ENCODE measurements at places on chromosomes 2 and 18.

DNA sequence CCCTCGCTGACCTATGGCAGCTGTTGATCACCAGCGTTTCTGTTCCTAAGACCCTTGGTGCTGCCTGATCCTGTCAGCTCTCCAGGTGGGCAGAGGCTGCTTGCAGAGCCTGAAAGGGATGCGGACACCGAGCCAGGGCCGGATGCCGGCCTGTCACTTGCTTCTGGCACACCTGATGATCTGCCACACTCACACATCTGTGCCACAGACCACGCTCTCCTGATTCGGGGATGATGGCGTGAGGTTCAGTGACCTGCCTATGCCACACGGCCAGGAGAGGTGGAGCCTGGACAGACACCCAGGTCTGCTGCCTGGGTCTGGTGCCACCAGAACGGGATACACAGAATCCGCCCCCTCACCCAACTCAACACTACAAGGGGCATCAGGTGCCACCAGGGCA is 129.4 kb upstream of the GLI2 start:
- DNase-seq, result no peak

DNA sequence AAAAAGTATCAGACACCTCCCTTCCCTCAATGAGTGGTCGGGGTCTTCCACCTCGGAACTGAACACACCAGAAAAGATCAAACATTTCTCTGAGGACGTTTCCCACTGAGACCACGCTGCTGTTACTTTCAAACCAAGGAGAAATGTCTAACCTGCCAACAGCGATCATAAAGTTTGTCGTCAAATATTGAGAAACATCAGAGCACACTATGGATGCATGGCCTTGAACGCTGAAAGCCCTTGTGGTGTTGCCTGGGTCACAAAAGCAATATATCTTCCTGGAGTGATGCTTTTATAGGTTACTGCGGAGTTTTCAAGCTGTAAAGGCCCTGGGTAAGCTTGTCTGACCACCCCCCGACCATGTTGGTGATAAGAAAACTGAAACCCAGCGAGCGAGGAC is 70.2 kb upstream of the ID2 start:
- no peak for DNase-seq

DNA sequence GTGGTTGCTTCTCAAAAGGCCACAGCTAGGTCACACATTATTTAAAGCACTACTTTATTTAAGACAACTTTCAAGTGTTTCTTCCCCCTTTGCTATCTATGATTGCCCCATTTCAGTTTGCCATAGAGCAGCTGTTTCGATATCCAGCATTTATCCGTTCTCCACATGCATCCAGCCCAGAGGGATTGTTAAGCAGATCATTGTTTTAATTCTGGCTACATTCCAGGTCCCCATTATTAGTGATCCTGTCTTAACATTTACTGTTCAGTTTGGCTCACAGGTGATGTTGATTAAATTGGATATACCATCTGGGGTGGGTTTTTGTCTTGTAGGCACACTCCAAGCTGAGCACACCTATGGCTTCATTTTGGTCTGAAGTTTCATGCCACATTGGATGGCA is 638.7 kb downstream of the ZEB2 start:
- DNase-seq, result no peak

DNA sequence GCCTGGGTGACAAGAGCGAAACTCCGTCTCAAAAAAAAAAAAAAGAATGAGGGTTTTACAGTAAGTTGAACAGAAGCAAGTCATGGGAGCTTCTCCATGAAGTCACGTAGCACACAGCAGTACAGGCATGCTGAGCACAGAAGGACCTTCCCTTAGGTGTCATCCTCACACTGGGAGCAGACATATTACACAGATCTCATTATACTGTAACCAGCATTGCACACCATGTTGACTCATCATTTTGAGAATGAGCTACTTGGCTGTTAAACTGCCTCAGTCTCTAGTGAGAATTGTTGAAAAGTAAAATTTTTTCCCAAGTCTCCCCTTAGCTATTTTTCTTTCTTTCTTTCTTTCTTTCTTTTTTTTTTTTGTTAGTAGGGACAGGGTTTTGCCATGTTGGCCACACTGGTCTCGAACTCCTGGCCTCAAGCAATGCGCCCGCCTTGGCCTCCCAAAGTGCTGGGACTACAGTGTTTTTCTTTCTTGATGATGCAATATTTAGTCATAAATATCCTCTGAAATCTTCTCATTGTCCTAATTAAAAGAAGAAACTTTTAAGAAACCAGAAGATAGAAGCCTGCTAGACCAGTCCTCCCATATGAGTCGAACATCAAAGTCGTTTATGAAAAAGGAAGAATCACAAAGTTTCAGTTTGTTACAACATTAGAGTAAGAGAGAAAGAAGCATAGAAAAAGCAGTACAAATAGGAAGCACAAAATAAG is 37.9 kb upstream of the PPP1CB start:
- DNase-seq, result no peak

- no peak for DNase-seq
Measured at GRCh38 chr2:137947728-137948336, 16.4 kb upstream of the HNMT start.

- no peak for DNase-seq
Measured at GRCh38 chr2:176148751-176149421, 2.5 kb upstream of the HOXD4 start.

DNA sequence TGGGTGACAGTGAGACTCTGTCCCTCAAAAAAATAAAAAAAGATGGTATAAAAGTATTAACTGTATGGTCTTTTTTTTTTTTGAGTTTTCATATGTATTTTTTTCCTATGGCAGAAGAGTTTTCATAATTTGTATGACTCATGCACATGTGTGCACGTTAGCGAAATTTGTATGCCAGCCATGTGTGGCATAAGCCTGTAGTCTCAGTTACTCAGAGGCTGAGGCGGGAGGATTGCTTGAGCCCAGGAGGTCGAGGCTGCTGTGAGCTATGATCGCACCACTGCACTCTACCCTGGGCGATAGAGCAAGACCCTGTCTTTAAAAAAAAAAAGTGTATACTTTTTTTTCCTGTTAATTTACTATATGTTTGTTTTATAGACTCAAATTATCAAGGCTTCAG is 160.8 kb downstream of the TGIF1 start:
- DNase-seq, result no peak

DNA sequence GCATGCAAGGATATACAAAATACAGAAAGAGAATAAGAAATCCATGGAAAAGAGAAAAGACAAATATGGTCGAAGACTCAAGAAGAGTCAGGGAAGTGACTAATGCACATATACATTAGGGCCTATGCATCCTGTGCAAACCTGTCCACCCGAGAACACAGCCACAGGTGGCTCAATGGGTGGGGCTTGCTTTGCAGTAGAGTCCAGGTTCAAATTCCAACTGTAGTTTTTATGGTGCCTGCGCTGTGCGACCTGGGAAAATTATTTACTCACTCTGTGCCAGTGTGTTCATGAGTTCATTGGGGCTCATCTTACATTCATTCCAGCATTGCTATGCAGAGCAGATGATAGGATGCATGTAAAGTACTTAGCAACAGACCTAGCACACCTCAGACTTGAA is 244.7 kb downstream of the CTNNA2 start:
- DNase-seq, result no peak

DNA sequence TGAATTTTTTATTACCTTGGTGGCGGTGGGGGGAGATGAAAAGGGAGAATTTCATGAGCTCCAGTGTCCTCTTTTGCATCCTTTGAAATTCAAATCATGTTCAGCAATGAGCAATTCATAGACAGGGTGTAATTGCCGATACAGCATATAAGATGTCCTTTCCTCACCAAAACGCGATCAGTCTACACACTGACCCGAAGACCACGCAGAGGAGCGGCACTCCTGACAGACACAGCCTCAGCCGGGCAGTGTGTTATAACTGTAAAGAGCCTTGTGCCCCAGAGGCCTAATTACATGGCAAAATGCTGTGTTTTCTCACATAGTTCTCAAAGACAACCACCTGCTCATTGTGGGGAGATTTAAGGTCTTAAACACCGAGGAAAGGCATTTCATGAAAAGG is 38.4 kb upstream of the APCDD1 start:
- no peak for DNase-seq

DNA sequence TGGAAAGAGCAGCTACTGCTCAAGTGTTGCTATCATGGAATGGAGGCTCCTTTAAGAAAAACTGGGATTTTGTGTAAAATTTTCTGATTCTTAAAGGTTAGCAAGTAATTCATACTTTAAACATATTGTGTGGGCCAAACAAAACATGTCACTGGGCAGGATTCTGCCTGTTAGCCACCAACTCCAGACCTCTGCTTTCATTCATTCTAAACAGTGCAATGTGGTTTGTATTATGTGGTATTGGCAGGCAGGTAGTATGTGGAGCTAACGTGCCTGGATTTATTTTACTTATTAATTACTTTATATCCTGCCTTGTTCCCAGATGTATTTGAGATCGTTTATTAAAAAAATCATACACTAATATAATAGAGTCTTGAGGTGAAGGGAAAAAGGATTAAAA is 1521.3 kb upstream of the ACVR2A start:
- DNase-seq, result no peak

DNA sequence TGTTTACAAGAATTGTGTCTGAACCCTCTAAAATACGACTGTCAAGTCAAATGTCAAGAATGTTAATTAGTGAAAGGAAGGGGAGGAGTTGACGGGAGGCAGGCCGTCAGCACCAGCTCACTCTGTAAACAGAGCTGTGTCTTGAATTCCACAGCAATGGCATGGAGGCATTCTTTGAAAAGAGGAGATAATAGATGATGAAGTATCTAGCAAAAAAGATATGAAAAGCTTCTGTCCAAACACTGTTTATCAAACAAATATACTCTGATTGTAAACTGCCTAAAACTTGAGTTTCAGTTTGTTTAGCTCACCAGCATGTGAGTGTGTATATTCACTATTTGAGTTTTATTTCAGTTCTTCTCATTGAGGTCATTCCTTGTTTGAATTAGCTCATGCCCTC is 94.7 kb upstream of the CDC42EP3 start:
- no peak for DNase-seq

- no peak for DNase-seq
Measured at GRCh38 chr2:239871481-239872435, 153.4 kb downstream of the NDUFA10 start.

GRCh38 chr2:24920098-24920808 is at the start of gene ADCY3:
ADCY3 (minus strand) TSS chr2:24920237; CDS start chr2:24918987, 1,250 bp downstream.
- peak; percentile 47 for DNase-seq

GRCh38 chr18:22563164-22563583 is 145.5 kb upstream of the CTAGE1 start:
- no peak for DNase-seq

- no peak for DNase-seq
Measured at GRCh38 chr2:172012677-172013391, 13.1 kb downstream of the METAP1D start.

- no peak for DNase-seq
Measured at GRCh38 chr2:234156326-234156725, 105.8 kb downstream of the SPP2 start.

- no peak for DNase-seq
Measured at GRCh38 chr18:76952747-76953146, 130.4 kb downstream of the ZNF236 start.

DNA sequence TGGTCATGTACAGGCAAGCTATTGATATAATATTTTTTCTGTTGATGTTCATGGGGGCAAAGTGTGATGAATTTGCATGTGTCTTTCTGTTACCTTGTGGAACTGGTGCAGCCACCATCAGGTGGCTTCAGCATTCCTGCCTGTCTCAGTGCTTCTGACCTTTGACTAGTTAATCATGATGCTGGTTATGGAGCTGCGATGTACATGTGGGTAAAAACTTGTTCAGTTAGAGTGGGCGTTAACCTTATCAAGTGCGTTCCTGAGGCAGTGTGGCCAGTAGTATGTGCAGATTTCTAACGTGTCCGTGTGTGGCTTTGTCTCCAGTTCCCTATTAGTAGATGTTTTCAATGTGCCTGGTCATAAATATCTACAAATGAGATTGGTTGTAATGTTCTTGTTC is 127.4 kb upstream of the ZSWIM2 start:
- no peak for DNase-seq

- DNase-seq, result no peak
Measured at GRCh38 chr2:30222031-30222430, 9.3 kb upstream of the LBH start.

- DNase-seq, result no peak
Measured at GRCh38 chr2:175414882-175415487, 233.5 kb upstream of the ATP5MC3 start.

DNA sequence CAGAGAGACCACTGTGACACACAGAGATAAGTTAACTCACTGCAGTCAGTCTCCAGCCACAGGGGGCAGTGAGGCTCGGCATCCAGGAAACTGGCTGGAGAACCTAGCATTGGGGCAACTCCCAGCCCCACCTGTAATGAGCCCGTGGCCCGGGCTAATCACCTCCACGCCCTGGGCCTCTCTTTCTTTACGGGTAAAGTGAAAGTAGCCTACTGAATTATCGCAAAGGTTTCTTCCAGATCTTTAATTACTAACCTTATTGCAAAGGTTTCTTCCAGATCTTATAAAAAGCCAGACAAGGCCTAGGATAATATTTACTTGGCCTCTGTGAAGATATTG is 45.7 kb upstream of the ACAA2 start:
- DNase-seq, result no peak

GRCh38 chr2:6423157-6423556 is 442.6 kb downstream of the CMPK2 start:
- no peak for DNase-seq

- no peak for DNase-seq
Measured at GRCh38 chr2:26855466-26855865, 7.5 kb downstream of the DPYSL5 start.

DNA sequence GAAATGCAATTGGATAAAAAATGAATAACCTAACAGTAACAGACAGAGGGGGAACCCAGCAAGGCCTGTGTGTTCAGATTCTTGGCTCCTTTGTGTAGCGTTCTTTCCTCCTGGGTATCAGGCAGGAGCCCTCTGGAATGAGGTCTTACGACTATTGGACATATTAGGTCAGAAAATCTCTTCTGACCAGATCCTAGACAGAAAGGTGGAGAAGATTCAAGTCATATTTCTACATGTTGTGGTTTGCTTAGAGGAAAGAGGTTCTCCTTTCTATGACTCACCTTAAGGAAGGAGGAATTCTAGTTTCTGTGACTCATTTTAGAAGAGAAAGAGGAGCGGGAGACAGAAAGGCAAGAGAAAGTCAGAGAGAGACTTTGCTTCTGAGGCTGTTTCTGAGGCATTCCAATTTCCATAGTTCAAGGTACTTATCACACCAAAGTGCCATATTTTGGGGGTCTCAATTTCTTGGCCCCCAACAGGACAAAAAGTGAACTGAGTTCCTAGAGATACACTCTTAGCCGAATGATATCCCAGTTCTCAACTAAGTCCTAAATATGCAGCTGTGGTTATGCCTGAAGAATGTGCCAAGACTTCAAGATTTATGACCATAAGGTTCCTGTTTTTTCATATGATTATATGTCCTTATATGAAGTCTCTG is 618.6 kb downstream of the ZEB2 start:
- no peak for DNase-seq

DNA sequence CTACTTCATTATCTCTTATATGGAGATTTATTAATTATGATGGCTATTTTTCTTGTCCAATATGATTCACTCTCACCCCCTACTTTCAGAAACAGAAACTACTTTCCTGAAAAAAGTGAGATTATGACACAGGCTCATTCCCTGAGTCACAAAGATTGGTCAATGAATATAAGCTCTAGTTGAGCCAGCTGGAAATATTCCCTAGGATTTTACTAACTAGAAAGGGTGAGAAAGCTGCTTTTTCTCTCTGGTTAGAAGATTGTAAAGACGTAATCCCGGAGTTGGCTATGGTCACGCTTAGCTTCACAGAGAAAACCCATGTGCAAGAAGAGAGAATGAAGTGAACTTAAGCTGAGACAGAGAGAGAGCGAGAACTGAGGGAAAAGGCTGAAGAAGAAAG is 223.7 kb upstream of the SMAD7 start:
- no peak for DNase-seq
